ENCODE measurements at places on chromosomes 5 and 9.

- no peak for DNase-seq
These were observed 678.5 kb upstream of the NUDT12 start for GRCh38 chr5:104241046-104241445.

GRCh38 chr9:91285729-91286353, 75.9 kb downstream of the AUH start:
- no peak for DNase-seq

- DNase-seq, result no peak
These were observed 290.9 kb downstream of the CDK5RAP2 start for GRCh38 chr9:120289098-120289497.

DNA sequence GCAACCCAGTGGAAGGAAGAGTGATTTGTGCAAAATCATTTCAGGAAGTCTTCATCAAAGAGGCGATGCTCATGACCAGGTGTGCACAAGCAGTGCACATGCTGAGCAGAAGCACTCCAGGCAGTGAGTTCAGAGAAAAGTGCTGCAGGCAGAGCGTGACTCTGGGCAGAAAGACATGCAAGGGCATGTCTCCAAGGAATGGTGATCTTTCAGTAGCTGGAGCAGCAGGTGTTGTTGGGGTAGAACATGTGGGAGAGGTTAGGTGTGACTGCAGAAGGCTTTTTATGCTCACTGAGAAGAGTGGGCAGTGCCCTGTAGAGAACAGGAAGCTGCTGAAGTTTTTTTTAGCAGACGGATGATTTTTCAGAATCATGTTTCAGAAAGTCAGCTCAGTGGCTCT, 545.4 kb upstream of the TLE4 start:
- DNase-seq, result no peak

- no peak for DNase-seq
These were observed 9.9 kb downstream of the FBN2 start for GRCh38 chr5:128528126-128528525.

- no peak for DNase-seq
These were observed 229.9 kb downstream of the SPOCK1 start for GRCh38 chr5:137269274-137269673.

GRCh38 chr5:36304095-36304805, 2.5 kb upstream of the RANBP3L start:
- DNase-seq, result no peak

DNA sequence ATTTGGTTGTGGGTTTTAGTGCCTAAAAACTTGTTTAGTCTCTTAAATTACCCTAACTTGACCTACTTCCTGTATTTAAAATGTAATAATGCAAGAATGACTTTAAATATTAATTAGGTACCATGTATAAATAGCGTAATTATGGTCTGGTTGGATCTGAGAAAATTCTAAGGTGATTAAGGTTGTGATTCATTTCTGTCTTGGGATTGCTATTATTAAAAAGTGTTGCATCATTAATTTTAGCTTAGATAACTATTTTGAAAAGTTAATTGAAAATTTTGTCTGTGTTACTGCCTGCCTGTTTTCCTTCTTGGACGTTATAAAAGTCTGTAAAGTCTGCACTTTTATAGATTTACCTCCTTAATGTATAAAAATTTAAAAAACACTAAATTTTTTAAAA, 11.8 kb downstream of the LRRC70 start:
- DNase-seq, result no peak

GRCh38 chr5:95818181-95819147, 4.1 kb downstream of the GLRX start:
- no peak for DNase-seq

DNA sequence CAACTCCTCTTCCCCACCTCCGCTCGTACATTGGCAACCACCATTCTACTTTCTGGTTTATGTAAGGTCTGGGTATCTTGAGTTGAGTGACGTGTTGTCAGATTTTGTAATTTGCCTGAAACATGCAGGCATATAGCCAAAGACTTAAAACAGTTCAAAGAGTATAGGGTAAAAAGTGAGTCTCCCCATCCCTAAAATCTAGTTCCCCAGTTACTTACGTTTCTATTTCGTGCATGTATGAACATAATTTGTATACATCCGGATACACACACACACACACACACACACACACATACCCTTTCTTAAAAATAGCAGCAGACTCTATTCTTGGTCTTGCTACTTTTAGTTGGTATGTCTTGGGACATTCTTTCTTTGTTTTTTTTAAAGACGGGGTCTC, 915 bp downstream of the HSDL2 start:
- no peak for DNase-seq

GRCh38 chr9:37293664-37294524, 128.6 kb upstream of the GRHPR start:
- DNase-seq, result no peak

- DNase-seq, result peak; percentile 56
These were observed 1945.9 kb upstream of the NUDT12 start for GRCh38 chr5:105508519-105508918.

GRCh38 chr9:114382699-114383520, 4.9 kb downstream of the AKNA start:
- no peak for DNase-seq

- no peak for DNase-seq
These were observed 8.4 kb downstream of the RBM18 start for GRCh38 chr9:122256206-122256605.

- no peak for DNase-seq
These were observed 935.8 kb downstream of the TLE4 start for GRCh38 chr9:80507611-80508010.

DNA sequence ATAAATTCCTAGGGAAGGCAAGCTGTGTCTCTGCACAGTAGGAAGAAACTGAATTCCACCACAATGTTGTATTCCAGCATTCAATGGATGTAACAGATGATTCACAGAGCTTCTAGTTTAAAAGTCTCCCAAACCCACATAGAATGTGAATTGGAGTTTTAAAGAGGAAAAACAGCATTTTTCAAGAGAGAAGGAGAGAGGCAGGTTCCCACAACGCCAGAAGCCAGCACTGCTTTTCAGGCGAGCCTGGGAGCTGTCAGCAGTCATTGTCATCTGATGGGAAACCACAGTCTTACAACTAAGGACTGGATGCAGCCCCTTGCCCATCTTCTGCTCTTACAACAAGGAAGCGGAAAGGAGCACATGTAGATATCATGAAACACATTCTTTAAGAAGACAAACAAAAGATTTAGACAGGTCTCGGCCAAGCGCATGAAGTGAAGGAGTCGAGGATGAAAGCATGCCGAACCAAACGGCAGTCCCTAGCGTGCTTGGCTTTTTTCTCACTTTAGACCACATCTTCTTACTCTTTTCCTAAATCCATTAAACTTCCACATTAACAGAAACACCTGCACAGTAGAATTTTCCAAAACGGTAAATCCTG, 638 bp downstream of the DIRAS2 start:
- no peak for DNase-seq

- DNase-seq, result no peak
These were observed 3.8 kb downstream of the OLFML2A start for GRCh38 chr9:124780757-124781151.

GRCh38 chr5:66413931-66414330, 182.3 kb upstream of the MAST4 start:
- no peak for DNase-seq

DNA sequence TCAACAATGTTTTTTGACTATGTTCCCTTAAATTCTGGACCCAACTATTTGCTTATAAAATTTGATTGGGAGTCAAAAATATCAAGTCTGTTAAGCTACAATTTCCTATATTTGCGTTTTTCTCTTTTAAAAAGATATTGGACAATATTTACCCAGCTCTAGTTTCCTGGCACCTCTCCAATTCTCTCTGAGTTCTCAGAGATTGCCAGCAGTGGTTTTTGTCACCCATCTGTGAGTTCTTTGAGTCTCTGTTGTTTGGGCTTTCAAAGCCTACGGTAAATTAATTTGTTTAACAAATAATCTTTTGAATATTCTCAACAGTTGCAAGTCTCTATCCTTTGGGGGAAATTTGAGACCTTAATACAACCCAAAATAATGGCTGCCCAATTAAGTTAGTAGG, 174.2 kb upstream of the PUM3 start:
- DNase-seq, result no peak

DNA sequence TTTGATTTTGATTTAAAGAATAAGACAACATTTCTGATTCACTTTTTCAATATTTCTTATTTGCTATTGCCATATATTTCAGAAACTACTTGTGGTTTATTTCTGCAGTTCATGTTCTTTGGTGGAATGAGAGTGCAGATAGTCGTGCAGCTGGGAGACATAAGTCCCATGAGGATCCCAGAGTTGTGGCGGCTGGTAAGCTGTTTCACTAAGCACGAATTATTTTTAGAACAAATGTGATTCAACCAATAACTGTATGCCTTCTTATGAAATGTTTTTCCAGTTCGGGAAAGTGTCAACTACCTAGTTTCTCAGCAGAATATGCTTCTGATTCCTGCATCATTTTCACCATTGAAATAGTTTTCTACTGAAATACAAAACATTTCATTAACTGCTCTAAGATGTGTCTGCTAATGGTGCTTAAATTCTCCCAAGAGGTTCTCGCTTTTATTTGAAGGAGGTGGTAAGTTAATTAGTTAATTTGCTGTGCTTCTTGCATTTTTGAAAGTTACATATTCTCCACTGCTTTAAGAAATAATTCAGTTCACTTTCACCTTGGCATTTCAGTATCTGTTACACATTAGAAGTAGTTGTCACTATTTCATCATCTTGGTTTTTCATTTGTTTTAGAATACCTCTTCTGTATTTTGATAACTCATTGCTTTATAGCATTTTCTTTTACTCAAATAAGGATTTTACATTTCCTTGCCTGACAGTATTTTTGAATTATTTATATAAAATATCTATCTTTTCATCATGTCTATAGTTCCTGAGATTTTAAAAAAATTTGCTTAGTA, 9.0 kb downstream of the NIPSNAP3B start:
- DNase-seq, result no peak

DNA sequence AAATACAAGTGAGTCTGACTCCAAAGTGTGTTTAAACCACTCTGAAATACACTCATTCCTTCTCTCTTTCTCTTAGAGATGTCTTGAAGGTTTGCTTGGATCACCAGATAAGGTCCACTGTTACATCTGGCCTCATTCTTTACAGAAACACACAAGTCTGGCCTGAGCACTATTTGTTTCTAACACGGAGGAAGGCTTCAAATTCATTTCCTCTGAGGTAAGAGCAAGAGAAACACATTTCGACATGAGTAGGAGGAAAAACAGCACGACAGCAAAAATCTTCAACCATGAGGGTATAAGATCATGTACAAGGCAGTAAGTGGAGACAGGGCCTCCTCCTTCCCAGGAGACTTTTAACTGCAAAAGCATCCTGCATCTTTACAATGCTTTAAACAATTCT, 8.0 kb downstream of the SIL1 start:
- DNase-seq, result no peak

DNA sequence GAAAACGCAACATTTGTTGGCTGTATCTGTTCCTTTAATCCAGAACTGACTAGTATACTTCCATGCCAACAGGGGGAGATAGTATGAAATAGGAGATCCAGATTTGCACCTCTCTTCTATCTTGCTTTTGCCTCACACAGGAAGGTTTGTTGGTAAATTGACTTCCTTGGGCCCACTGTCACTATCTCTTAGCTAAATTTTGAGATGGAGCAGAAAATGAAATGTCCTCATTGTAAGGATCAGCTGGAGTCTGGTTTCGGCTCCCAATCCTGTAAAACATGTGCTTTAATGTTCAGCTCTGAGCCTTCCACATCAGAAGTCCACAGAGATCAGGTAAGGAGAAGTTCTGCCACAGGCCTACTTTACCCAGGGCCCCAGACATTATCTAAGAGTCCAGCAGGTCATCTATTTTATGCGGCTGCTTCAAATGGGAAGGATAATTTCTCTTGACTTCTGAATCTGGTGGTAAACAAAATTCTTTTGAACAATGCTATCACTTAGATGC, 176.8 kb downstream of the FER start:
- peak; percentile 70 for DNase-seq

DNA sequence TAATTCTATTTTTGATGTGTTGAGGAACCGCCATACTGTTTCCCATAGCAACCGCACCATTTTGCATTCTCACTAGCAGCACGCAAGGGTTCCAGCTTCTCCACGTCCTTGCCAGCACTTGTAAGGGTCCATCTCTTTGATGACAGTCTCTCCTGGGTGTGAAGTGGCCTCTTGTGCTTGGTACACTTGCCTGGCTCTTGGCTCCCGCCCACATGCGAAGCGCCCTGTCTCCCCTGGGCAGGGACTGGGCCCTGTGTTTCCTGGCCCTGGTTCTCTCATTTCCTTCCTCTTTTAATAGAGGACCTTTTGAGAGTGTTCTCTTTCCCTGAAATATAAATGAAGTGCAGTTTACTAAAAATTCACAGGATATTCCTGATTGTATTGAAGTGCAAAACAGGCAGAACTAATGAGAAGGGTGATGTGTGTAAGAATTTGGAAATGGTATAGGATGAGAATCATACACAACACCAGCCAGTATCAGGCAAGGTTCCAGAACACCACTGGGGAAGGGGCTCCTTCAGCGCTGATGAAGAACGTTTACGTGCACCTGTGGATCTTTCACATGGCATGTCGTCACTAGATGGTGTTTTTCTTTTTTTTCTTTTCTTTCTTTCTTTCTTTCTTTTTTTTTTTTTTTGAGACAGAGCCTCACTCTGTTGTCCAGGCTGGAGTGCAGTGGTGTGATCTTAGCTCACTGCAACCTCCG, 73.0 kb downstream of the EHMT1 start:
- DNase-seq, result no peak

DNA sequence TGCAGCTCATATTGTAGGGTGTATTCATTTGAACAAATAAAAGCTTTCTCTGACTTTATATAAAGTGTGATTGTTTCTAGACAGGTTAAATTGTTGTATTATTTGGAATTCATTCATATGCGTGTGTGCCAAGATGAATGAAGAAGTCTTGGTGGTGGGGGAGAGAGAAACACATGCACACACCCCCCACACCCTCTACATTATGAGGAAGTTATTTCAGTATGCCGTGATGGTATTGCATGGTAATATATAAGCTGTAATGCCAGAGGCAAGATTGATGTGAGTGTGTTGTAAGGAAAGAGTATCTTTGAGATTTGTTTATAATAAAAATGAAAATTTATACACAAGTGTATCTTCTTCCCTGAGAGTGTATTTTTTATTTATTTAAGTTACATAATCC, 71.0 kb downstream of the IPO11 start:
- DNase-seq, result no peak

DNA sequence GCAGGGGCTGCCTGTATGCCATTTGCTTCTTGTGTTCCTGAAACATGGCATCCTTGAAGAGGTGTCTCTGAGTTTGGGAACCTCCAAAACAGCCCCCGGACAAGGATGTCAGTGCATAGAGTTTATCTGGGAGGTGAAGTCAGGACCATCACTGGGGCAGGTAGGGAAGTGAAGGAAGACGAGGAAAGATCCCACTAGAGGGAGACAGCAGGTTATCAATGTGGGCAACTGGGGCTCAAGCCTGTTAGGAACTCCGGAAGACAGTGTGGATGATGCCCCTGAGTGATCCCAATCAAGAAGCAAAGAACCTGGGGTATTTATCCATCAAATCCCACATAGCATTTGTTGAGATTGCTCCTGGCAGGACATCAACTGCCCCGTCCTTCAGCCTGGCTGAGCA, 233.1 kb downstream of the AGTPBP1 start:
- no peak for DNase-seq
